ENCODE measurements at places on chromosomes 2 and 18. TPM values are rescaled to one million over a fixed set of nuclear protein-coding genes. Genes with fewer than 3 reads are reported as not detected.

INHA gene
- 38.9 TPM for total RNA-seq

MROH2A gene
- total RNA-seq = not detected

CDK15 gene
- 0.97 TPM for total RNA-seq

ALK gene
- total RNA-seq = 0.06 TPM

RND3 gene
- total RNA-seq = 9.1 TPM

TTN gene
- 1,874 TPM for total RNA-seq

FEV gene
- not detected for total RNA-seq

SP5 gene
- not detected for total RNA-seq

EHD3 gene
- 11.4 TPM for total RNA-seq

OSGEPL1 gene
- 9.4 TPM for total RNA-seq
